ENCODE measurements at places on chromosomes 16 and 17.

DNA sequence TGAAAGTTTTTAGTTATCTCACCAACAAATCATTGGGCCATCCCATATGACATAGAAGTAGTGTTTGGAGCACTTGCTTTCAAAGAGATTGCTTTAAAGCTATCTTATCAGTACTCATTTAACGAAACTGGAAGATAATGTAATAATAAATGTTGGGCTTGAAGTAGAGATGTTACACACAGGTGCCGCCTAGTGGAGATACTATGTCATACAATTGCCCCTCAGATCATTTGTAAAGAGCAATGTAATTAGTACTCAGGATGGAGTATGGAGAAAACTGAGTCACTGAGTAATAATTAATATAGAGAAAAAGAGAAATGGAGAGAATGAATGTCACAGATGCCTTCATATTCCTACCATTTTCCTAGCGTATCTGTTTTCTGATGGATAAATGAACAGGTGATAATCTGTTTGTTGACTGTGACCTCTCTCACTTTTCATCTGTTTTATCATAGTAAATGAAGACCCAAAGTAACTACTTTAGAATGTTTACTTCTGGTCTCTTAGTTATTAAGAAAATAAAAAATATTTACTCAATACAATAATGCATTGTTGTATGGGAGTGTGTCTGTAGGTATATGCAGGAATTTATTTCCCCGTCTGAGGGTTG lies 80.4 kb downstream of the EFCAB5 start:
- DNase-seq: peak; percentile 60

DNA sequence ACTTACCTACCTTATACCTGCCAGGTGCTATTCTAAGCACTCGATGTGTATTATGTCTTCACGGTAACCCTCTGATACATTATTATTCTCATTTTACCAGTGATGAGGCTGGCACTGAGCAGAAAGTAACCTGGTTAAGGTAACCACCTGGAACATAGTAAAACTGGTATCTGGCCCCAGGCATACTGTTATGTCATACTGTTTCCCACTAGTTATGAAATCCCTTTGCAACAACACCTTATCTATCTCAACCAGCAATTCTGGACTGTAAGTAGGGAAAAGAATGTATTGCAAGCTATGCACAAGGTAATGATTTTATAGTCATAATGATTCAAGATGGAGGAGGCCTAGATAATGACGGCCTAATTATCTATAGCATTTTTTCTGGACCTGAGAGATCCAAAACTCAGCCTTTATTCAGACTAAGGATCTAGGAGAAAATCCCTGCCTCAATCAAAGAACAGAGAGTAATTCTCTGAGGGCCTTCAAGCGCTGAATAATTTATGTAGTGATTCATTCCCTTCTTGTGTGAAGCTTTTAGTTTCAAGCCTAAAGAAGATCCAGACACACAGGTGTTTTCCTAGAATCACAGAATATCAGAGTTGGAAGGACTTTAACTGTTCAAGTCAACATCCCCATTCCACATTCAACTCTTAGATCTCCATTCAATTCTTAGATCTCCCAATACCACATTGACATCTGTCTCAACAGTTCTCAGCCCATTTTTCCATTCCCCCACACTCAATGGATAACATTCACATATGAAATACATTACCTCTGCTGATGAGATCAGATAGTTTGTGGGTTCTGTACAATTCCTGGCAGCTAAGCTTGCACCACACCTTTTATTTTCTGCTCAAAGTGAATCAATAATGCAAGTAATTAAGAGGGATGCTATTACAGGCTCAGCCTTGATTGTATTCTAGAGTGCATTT lies 14.9 kb upstream of the MMD start:
- no peak for DNase-seq

- DNase-seq: no peak
Measured at GRCh38 chr16:80028581-80029380, 428.2 kb upstream of the MAF start.

- no peak for DNase-seq
Measured at GRCh38 chr17:60164164-60164563, 14.4 kb downstream of the CA4 start.

GRCh38 chr17:79630821-79631639 lies 20.2 kb upstream of the RBFOX3 start:
- DNase-seq: no peak

GRCh38 chr17:8300627-8301242 lies 5.5 kb upstream of the SLC25A35 start:
- DNase-seq: peak; percentile 70

Data from activated CD8-positive, alpha-beta T cell treated with anti-CD3 and anti-CD28 coated beads for 36 hours (primary cell).